ENCODE measurements at places on chromosomes 5 and 9. TPM values are rescaled to one million over a fixed set of nuclear protein-coding genes. Genes with fewer than 3 reads are reported as not detected.

TAF11L5 gene
- not detected for total RNA-seq

TSLP gene
- total RNA-seq: 0.35 TPM

SVEP1 gene
- total RNA-seq: 0.63 TPM

CHSY3 gene
- total RNA-seq: 2.3 TPM

TTC23L gene
- 2.2 TPM for total RNA-seq

SV2C gene
- total RNA-seq: 0.12 TPM

- no peak for DNase-seq
- H3K27ac ChIP-seq: no peak overlapping the region
- no peaks in the 10 kb centered on the region for H3K27me3 ChIP-seq
- H3K4me3 ChIP-seq: no peak overlapping the region
These were observed 559.8 kb downstream of the HINT1 start for GRCh38 chr5:130605234-130605633.

- H3K4me3 ChIP-seq: no peak overlapping the region
- DNase-seq: no peak
- no peaks in the 10 kb centered on the region for H3K27me3 ChIP-seq
- H3K4me1 ChIP-seq: peaks cover 18% of the 10 kb centered on the region
- no peaks in the 10 kb centered on the region for H3K36me3 ChIP-seq
- 0 out of 2 replicates have a peak overlapping the region, but pooled peaks have one; percentile 87 for H3K27ac ChIP-seq
These were observed 19.7 kb downstream of the MAPKAP1 start for GRCh38 chr9:125687163-125687863.

DNA sequence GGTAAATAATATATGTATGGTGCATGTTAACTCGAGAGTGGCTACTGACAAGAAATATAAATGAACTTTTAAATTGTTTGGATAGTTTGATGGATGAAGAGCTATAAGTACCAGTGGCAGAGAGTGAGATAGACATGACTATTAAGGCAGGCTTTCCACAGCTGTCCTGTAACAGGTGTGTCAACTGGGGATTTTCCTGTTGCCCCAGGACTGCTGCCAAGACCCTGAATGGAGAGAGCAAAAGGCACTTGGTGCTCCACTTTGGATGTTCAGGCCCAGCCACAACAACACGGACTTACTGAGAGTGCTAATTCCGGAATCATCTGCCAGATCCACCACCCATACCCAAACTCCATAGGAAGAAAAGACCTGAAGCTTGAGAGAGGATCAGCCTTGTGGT, 215.1 kb downstream of the SEC61B start:
- no peaks in the 10 kb centered on the region for H3K36me3 ChIP-seq
- no peak overlapping the region for H3K27ac ChIP-seq
- H3K27me3 ChIP-seq: no peaks in the 10 kb centered on the region
- no peak overlapping the region for H3K4me3 ChIP-seq

DNA sequence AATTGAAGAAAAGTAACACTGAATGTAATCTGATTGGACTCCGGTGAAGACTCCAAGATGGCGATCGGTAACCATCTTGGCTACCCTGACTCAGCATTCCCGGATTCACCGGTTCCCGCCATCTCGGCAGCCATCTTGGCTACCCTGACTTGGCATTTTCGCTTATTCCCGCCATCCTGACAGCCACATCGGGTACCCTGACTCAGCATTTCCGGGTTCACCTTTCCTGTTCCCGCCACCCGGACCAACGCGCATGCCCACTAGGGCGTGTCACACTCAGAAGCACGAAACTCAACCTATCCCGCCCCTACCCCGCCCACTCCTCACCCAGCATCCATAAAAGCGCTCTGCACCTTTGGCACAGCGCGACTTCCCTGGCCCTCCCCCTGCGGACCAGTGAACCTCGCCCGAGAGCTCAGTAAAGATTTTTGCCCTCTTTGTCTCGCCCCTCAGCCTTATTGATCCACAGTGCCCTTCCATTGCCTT, 17.2 kb downstream of the SPTLC1 start:
- H3K4me1 ChIP-seq: peaks cover 34% of the 10 kb centered on the region
- H3K36me3 ChIP-seq: 0 out of 2 replicates have a peak, but pooled peaks cover 6% of the 10 kb centered on the region

DNA sequence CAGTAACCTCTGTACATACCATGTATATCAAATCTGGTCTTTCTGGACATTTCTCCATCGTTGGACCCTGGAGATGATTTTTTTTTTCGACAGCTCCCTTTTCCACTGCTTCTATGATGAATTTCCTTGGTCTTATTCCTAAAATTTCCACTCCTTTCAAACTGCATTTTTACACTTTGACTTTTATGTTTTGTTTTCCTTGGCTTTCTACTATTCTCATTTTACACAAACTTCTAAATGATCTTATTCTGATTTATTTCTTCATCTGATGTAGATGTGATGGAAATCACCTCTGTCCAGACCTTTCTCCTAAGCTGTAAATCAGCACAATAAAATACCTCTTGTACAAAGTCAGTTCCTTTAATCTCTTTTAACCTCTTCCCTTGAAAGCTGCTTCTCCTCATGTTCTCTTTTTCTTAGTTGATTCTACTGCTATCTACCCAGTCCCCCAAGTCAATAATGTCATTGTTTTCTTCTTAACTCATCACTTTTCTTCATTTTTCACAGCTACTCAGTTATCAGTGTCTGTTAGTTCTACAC, 48.7 kb upstream of the TUSC1 start:
- 0 out of 2 replicates have a peak, but pooled peaks cover 8% of the 10 kb centered on the region for H3K36me3 ChIP-seq
- no peak overlapping the region for H3K27ac ChIP-seq
- DNase-seq: no peak
- no peaks in the 10 kb centered on the region for H3K27me3 ChIP-seq

- DNase-seq: no peak
- H3K27ac ChIP-seq: no peak overlapping the region
- H3K4me1 ChIP-seq: no peaks in the 10 kb centered on the region
These were observed 16.8 kb downstream of the PRDM6 start for GRCh38 chr5:123105864-123106263.

DNA sequence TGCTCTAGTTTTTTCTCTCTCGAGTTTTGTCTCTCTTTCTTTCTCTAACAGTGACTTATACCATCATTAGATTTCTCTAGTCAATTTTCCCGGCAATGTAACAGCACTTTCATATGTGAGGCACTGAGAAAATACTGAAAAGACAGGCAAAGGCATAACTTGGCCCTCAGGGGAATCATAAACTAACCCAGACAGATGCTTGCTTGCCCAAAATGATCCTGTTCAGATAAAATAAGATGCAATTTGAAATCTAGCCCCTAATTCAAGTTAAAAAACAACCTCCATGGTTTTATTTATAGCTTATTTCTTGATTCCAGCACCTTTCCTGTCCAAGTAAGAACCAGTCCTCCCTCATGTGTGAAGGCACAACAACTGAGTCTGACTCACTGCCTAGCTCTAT, 294.6 kb downstream of the GAS1 start:
- H3K27me3 ChIP-seq: no peaks in the 10 kb centered on the region
- DNase-seq: no peak
- no peak overlapping the region for H3K27ac ChIP-seq
- no peaks in the 10 kb centered on the region for H3K4me1 ChIP-seq

GRCh38 chr9:131875828-131876485, 136.1 kb upstream of the RAPGEF1 start:
- H3K27me3 ChIP-seq: no peaks in the 10 kb centered on the region
- H3K4me3 ChIP-seq: no peak overlapping the region
- no peak for DNase-seq

DNA sequence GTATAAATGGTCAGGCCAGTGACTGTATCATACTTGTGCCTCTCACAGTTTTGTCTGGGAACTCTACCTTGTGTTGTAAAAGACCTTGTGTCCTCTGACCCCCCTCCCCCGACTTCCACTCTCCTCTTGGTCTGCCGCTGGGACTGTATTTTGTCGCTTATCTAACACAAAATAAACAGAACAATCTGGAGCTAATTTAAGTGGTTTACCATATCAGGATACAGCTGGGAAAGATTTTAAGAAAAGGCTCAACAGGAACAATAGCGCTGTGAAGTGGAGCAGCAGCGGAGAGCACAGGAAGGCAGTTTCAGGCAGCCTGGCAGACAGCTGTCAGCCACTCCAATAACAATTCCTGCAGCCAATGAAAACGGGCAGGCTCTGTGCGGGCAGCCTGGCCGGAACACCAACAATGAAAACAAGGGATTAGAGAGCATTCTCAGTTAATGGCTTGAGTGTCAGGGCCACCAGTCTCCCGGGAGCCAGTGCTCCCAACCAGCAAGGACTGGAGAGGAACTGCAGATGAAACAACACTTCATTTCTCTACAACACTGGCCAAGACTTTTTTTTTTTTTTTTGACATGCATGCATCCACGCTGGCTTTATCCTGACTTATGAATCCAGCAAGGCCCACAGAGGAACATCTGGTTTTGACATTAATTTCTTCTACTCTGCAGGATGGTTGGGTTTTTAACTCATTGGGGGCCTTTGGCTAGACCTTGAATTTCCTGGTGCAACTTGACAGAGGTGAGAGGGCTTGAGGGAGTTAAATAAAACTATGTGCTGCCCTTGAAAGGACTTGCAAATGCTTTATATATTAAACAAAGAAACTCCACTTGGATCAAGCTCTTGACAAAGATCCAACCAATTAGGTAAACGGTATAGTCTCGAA, 76.7 kb downstream of the ARSB start:
- 0 out of 2 replicates have a peak overlapping the region, but pooled peaks have one; percentile 53 for H3K27ac ChIP-seq
- peak; percentile 56 for DNase-seq
- H3K36me3 ChIP-seq: no peaks in the 10 kb centered on the region
- H3K4me1 ChIP-seq: peaks cover 20% of the 10 kb centered on the region
- no peak overlapping the region for H3K4me3 ChIP-seq

DNA sequence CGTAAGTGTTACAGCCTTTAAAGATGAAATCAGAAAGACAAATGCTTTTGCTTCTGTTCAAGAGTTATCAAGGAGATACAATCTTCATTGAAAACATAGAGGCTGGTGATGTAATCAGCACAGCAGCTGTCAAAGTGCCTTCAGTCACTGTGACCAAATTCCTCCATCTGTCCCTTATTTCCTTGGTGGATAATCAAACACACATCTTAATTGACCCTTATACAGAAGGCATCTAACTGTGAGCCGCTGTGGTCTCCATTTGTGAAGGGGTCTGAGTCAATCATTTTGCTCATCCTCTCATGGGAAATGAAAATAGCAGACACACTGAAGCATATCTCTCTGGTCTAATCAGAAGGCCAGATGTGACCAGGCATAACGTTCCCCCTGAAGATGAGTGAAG, 130.1 kb upstream of the TLR4 start:
- no peak for DNase-seq
- H3K4me3 ChIP-seq: no peak overlapping the region
- no peaks in the 10 kb centered on the region for H3K4me1 ChIP-seq
- H3K27ac ChIP-seq: no peak overlapping the region

DNA sequence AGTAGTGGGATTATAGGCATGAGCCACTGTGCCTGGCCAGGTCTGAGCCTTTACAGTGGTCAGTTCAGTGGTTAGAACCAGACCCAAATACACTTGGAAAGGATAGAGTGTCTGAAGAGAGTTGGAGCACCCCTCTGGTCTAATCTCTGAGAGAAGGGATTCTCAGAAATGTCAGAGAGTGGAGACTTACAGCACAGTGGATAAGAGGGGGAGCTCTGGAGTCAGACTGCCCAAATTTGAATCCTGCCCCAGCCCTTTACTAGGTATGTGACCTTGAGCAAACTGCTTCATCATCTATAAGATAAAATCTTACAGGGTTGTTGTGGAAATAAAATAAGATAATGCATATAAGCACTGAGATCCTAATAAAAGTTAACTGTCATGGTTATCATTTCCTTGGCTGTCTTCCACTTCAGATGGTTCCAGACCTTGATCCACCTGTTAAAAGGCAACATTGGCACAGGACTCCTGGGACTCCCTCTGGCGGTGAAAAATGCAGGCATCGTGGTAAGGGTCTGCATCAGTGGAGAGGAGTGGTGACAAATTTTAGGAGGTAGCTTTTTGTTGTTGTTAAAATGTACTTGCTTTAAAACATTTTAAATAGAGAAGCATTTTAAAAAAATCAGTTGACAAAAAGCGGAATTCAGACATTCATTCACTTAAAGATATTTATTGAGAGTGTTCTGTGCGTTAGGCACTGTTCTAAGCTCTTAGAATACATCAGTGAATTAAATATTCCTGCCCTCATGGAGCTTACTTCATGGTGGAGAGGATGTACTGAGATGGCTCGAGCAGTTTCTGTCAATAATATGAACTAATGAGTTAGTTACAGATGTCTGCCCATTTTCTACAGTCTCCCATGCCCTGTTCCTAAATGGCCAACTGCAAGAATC, 16.0 kb downstream of the SLC36A1 start:
- DNase-seq: peak; percentile 79
- no peaks in the 10 kb centered on the region for H3K36me3 ChIP-seq
- H3K27ac ChIP-seq: no peak overlapping the region
- no peaks in the 10 kb centered on the region for H3K4me1 ChIP-seq
- no peak overlapping the region for H3K4me3 ChIP-seq

DNA sequence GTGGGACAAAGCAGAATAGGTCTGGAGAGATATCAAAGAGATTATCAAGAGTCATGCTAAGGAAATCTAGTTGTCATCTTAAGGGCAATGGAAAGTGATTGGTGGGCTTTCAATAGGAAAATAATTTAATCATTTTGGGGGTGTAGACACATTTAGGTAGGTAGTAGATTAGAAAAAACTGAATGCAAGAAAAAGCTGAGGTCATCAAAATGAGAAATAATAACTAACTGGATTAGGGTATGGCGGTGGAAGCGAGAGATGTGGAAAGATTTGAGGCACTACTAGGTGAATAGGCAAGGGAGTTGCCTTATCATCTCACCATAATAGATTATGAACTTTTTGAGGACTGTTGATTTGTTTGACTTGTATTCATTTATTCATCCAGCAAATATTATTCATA, 393.2 kb upstream of the ZNF608 start:
- H3K4me1 ChIP-seq: peaks cover 4% of the 10 kb centered on the region
- H3K36me3 ChIP-seq: no peaks in the 10 kb centered on the region
- no peaks in the 10 kb centered on the region for H3K27me3 ChIP-seq
- DNase-seq: no peak

DNA sequence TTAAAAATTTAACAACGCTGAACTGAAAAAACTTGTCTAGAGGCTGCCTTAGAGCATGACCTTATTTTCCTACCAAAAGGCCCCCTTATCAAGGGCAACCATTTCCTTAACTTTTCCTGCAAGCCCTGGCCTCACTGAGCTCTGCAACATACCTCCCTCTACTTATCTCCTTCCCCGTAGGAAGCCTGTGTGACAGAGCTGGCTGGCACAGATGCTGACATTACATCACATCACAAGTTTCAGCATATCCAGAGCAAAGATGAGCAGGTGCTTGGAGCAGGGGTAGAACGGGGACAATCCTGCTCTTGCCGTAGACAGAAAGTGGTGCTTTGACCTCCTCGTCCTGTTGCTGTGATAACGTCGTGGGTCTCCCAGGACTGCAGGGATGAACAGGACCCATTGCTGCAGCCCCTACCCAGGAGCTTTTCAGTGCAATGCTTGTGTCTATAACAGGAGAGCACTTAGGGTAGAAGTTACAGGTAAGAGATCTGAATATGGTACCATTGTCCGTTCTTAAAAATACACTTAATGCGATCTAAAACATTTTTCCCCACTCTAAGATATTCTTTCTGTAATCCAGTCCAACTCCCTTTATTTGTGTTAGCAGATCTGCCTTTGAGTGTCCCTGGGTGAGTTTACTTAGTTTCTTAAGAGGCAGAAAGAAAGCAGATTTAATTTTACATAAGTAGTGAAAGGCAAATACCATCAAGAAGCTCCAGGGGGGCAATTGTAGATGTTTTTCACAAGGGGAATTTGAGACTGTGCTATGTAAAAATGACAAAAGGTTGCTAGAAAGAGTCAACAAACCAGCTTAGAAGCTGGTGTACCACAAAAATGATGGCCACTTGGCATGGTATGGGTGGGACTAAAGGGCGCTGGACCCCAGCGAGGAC, 101.9 kb upstream of the EFNA5 start:
- DNase-seq: peak; percentile 35
- peak overlapping the region; percentile 3 for H3K4me3 ChIP-seq
- no peaks in the 10 kb centered on the region for H3K27me3 ChIP-seq
- no peak overlapping the region for H3K27ac ChIP-seq
- H3K36me3 ChIP-seq: no peaks in the 10 kb centered on the region
